ENCODE measurements at places on chromosomes 6 and 20.
A peak's percentile ranks its signal among the peaks of the same experiment; 100 is the strongest.

DNA sequence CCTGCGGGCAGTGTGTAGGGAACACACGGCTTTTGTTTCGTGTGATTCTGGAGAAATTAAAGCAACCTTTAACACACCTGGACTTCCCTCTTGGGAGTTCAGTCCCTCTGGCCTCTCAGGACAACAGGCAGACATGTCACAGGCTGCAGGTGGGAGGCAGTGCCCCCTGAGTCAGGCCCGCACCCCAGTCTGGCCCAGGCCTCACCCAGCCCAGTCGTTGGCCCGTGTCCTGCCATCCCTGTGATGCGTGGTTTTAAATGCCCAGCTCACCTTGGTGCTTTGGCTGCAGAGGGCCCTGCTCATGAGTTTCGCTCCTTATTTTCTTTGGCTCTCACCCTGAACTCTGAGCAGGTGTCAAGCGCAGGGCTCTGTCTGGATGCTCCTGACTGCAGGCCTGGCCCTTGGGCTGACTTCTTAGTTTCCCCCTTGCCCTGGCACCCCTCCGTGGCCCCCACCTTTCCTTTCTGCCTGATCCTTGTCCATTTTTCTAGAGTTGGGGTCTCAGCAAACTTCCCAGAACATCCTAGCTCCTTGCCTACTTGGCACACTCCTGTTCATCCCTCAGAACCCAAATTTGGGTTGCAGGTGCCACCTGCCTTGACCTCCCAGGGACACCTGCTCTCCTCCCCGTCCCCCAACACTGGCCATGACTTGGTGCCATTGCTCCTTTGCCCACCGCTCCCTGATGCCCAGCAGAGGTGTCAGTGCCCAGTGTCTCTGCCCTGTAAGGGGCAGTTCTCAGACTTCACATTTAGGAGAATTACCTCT is 2.2 kb upstream of the CABLES2 start:
- DNase-seq: no peak

DNA sequence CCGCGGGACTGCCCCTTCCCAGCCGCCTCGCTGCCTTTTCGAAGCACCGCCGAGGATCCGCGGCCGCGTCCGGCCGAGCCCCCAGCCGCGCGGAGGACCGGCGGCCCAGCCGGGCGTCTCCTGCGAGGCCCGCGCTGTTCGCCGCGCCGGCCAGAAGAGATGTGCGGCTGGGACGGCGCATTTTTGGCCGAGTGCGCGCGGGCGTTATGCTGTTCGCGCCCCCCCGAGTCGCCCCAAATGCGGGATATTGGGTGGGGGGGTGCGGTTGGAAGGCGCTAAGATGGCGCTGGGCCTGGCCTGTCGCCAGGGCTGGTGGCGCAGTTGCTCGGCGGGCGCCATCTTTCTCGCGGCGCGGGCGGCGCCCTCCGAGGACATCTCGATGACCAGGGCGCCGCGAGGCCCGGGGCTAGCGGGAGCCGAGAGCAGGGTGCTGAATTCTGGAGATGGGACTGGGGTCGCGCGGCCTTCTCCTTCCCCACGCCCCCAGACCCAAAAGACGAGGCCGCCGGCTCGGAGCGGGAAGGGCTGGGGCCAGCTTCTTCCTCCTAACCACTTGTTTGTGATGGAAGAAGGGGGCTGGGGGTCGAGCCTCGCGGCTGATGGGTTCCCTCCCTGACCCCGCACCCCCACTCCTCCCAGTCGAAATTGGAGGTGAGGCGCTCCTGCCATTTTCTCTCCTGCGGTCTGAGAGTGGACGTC is 1.5 kb downstream of the BICRAL start:
- DNase-seq: no peak

- DNase-seq: no peak
Observed at GRCh38 chr6:8274226-8274625, 161.1 kb downstream of the SLC35B3 start.

DNA sequence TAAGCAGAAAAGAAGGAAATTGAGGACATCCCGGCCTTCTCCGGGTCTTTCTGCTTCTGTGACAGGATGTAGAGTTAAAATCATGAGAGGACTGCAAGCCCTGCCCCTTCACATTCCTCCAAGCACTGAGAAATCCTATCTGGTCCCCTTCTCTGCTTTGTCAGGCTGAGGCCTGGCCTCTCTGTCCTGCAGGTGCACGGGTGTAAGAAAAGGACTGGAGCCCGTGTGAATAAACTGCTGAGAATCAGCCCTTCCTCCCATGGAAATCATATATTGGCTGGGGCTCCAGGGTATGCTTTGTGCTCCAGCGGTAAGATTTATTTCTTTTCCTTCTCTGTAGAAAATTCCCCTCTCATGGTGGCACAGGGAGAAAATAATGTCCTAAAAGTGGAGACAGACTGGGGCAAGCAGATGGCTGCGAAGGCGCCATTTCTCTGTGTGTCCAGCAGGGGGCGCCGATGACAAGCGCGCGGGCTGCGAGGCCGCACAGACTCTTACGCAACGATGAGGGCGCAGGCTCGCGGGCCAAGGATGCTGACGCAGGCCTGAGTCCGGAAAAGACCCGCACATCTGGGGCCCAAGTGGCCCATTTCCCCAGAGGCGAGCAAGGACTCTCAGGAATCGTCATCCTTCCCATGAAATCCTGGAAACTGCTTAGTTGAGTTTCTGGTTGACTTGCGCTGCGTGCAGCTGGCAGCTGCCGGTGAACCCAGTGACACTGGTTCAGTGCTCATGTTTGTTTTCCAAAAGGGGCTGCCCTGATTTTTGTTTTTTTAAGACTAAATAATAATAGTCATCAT is 258.6 kb downstream of the ADGB start:
- DNase-seq: peak; percentile 29

DNA sequence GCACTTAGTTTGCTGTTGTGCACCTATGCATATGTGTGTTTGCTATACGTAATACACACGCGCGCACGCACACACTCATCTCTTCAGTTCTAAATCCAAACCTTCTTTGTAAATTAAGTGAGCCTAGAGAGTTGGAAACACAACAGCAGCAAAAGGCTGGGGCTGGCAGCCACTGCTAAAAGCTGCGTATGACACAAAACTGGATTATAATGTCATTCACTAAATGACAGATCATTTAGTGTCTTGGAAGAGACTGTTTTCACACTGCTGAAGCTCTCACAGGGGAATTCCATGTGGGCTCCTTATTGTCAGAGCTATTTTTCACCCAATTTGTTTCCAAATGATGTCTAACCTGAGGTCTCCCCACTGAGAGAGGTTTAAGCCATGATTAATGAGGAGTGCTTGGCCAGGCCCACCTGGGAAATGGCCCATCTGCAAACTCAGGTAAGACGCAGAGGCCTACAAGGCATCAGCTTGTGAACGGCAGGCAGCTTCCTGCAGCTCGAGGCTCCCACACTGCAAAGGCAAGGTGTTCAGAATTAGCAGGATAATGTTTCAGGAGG is 94.2 kb downstream of the OLIG3 start:
- DNase-seq: no peak

DNA sequence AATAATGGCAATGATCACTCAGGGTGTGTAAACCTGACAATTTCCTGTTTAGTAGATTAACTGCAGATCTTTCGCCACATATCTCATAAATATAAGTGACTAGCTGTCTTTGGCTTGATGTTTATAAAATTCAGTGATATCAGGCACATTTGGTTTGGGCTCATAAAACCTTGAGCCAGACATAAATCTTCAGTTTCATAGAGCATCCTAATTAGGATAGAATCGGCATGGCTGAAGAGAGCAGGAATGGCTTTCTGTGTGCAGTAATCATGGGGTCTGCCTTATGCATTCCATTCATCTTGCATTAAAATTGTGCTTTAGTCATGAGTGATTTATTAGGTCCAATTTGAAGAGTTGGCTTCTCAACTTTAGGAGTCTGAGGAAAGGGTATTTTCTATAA is 27.2 kb downstream of the AIG1 start:
- DNase-seq: no peak

- no peak for DNase-seq
Observed at GRCh38 chr6:5754904-5755303, 251.8 kb downstream of the NRN1 start.

GRCh38 chr20:62266340-62266739 is 28.0 kb downstream of the OSBPL2 start:
- no peak for DNase-seq

DNA sequence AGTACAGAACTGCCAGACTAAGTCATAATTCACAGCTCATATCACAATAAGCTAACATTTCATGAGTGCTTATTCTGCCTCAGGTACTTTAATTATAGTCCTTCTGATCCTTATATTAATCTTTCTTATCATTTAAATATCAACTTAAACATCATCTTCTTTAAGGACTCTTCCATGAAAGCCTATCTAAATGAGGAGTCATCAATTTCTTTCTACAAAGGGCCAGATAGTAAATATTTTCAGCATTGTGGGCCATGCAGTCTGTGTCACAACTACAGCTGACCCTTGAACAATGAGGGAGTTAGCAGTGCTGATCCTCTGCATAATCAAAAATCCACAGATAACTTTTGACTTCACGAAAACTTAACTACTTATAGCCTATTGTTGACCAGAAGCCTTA is 306.4 kb downstream of the TSHZ2 start:
- DNase-seq: no peak

DNA sequence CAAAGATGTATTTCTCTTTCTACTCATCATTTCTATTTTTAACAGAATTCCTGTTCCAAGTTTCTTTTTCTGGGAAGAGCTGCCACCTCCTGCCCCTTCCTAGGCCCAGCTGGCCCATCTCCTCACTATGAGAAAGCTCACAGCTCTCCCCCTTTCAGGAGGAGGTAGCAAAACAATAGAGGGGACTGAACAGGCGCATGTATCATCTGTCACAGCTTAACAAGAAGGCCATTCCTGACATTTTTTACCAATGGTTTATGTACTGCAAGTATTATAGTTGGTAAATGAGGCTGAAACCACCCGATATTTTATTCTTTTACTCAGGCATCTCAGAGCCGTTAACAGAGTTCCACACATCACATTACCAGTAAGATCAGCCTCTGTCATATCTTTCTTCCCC is 103.7 kb upstream of the MTHFD1L start:
- DNase-seq: no peak

GRCh38 chr6:155341130-155341828 is 27.0 kb upstream of the TFB1M start:
- no peak for DNase-seq

GRCh38 chr6:149211046-149211571 is 106.4 kb upstream of the TAB2 start:
- no peak for DNase-seq

DNA sequence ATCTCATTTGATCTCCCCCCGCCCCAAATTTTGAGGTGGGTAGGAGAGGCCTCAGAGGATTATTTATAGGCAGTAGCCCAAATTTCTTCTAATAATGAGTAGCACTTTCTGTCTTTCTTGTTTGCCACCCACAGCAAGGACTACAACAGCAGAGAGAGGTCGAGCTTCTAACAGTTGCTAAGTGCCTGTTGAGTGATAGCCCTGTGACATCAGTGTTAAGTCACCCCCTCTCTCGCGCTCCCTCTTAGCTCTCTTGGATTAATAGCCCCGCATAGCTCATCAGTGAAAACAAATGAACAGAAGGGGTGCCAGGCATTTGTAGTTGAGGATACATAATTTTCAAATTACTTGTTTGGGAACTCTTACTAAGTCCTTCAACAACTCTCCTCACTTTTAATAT is 3.5 kb downstream of the ANKRD60 start:
- DNase-seq: no peak

GRCh38 chr6:15026832-15027231 is 219.0 kb upstream of the JARID2 start:
- DNase-seq: peak; percentile 71

DNA sequence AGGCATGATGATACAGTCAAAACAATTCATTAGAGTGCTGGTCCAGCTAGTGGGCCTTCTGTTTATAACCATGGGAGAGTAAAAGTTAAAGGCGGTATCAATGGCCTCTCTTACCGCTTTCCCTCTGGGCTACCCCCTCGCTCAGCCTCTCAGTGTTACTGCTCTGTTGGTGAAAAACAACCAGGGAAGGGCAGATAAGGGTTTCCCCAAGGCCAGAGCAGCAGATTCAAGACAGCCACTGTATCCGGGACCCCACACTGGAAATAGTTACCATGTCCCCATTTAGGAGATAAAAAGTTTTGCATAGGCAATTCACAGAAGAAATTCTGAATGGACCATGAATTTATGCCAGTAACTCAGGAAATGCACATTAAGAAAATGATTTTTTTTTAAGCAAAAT is 13.4 kb downstream of the SCGN start:
- DNase-seq: no peak

DNA sequence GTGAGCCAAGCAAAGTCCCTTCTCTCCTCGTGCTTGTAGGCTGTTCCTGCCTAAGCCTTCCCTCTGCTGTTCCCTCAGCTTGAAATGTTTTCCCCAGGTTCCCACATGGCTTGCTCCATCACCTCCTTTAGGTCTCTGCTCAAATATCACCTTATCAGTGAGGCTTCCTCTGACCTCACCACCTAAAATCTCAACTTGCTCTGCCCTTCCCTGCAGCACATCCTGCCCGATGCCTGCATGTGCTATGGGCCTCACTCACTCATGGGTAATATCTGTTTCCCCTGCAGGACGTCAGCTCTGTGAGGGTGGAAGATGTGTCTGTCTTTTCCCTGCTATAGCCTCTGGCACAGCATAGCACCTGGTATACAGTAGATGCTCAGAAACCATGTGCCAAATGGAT is 29.9 kb upstream of the FKBP1A start:
- DNase-seq: no peak

DNA sequence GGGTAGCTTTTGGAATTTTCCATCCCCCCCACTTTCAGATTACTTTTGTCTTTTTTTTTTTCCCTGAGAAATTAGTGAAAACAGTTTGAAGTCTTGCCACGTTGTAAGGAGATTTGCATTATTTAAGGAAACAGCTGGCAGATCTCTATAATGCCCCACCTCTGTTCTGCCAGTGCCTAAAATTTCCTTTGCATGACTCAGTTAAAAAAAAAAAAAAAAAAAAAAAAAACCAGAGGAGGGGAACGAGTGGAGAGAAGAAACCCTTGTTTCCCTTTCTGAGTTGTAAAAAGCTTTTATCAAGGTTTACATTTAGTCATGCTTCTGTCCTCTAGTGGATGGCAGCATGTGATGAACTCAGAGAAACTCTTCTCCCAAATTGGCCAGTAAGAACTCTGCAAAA is 33.5 kb downstream of the CARMIL1 start:
- DNase-seq: no peak

- DNase-seq: no peak
Observed at GRCh38 chr6:63509652-63510352, 62.5 kb upstream of the LOC128125822 start.

DNA sequence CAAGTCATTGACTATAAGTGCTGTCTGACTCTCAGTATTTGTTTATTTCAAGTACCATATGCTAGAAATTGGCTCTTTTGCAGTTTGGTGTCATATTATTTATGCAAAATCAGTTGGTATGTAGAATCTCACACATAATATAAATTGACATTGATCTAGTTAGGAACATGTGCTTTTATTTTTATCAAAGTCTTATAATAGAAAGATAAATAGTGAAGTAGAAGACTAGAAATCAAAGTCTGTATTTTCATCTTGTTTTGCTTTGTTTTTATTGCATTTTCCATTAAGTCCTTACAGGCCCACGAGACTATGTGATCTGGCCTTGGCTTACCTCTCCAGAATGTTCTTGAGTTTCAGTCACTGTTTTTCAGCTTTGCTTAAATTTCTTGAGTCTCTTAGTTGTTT is 300.3 kb downstream of the LAMA2 start:
- no peak for DNase-seq

GRCh38 chr6:11767458-11767857 is 11.1 kb downstream of the ADTRP start:
- DNase-seq: no peak
